Activated CD4-positive, CD25-positive, alpha-beta regulatory T cell treated with anti-CD3 and anti-CD28 coated beads, Interleukin-2, amount 50 U/mL, for 72 hours (primary cell): ENCODE measurements at places on chromosomes 11 and 22.

DNA sequence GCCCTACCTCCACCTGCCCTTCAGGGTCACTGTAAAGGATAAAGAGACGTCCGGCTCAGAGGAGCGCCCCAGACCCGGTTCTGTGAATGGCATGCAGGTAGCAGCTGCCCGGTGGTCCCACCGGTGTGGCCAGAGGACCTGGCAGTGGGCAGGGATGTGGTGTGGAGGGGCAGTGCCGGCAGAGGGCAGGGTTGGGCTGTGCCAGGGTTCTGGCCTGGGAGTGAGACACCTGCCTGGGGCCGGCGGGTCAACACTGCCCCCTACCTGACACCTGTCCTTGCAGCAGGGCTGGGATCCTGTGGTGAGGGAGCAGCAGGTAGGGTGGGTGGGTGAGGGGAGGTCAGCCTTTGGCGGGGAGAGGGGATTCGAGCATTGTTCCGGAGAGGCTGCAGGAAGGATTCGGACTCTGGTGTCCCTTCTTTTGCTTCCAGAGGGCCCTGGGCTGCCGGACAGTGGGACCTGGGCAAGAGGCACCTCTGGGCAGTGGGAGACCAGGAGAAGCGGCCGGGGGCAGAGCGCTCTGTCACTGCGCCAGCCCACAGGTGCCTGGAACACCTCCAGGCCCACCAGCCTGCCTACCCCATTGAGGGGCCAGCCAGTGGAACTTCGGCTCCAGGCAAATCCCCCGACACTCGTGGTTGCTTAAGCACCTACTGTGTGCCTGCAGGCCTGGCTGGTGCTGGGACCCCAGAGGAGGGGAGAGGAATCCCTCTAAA lies 1.6 kb upstream of the PHLDA2 start:
- peak; percentile 59 for DNase-seq

DNA sequence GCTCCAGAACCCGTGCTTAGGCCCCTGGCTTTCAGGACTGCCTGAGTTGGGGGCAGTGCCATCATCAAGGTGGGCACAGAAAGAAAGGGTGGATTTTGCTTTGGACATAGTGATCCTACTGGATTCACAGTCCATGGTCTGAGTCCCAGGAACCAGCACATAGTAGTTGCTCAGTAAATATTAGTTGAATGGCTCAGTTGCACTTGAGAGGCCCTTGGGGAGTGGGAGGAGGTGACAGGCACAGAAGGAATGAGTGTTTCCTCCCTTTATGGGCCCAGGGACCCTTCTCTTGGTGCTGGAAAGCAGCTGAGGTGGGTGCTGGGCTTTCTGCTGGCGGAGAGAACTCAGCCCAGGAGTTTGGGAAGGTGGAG lies 16.6 kb downstream of the ARHGEF17 start:
- no peak for DNase-seq

DNA sequence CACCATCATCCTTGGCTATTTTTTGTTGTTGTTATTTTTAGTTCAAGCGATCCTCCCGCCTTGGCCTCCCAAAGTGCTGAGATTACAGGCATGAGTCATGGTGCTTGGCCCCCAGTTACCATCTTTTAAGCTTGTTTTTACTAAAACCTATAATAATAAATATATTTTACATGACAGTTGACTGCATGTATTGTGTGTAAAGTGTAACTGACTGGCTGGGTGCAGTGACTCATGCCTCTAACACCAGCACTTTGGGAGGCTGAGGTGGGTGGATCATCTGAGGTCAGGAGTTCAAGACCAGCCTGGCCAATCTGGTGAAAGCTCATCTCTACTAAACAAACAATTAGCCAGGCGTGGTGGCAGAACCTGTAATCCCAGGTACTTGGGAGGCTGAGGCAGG lies 386.2 kb downstream of the TENM4 start:
- DNase-seq: no peak

DNA sequence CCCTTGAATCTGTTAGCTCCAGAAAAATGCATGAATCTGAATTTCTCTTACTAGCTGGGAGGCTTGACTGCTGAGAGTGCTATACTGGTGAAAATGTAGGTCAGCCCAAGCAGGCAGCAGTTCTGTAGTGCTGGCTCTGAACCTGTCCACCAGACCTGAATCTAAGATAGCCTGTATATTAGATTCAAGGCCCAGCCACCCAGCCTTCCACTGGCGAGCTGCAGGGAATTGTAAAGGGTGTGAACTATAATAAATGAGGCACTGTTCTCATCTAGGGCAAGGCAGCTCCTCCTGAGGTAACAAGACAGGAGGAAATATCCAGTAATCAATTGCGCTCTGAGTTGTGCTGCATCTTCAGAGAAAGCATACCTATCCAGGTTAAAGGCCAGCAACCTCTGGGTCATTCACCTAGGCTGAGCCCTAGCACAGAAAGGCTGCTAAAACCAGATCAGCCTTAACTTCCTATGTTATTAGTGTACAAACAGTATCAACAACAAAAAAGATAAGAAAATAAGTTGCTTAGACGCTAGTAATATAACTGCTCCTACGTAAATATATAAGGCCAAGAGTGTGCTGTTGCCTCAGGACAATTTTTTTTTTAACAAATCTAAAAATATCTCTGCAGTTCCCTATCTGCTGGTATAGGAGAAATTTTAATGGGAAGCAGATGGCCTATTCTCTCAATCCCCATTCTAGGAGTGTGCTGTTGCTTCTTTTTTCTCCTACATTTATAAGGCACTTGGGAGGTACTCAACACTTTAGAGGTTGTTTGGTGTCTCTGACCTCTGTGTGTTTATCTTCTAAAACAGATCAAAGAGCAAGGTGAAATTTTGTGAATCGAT lies 63.0 kb downstream of the RELT start:
- no peak for DNase-seq

GRCh38 chr11:15761235-15761634 lies 595.1 kb downstream of the SOX6 start:
- DNase-seq: no peak

- no peak for DNase-seq
Observed at GRCh38 chr11:379205-380094, 10.2 kb downstream of the B4GALNT4 start.

GRCh38 chr22:23068096-23068831 lies 2.1 kb upstream of the GNAZ start:
- peak; percentile 20 for DNase-seq

GRCh38 chr11:72727521-72727920 lies 24.7 kb downstream of the ARAP1 start:
- DNase-seq: no peak

DNA sequence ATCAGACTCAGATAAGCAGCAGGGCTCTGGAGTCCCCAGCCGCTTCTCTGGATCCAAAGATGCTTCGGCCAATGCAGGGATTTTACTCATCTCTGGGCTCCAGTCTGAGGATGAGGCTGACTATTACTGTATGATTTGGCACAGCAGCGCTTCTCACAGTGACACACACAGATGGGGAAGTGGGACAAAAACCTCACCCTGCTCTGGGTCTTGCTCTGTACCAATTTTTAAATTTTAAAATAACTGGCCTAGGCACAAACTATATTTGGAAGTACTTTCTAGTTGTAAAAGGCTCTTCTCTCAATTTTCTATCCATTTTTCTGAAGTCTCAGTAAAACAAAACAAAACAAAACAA lies 131.7 kb downstream of the VPREB1 start:
- DNase-seq: no peak

- DNase-seq: no peak
Observed at GRCh38 chr11:43418197-43418596, 59.5 kb downstream of the TTC17 start.

GRCh38 chr22:37284805-37285355 lies 2.6 kb downstream of the CYTH4 start:
- DNase-seq: no peak

DNA sequence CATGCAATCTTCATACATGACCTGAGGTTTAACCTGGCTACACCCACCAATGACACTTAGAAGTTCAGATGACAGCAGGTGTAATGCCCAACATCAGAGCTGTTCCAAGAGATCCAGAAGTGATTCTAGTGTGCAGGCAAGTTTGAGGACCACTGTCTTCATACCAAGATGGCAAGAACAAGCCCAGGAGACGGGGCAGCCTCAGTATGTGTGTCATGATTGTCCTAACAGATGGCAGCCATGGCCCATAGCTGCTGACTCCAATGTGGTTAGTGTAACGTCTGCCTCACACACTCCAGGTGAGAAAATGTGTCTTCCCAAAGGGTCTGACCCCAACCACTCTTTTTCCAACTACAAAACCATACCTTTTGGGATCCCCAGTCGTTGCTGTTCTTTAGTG lies 97.3 kb downstream of the ETS1 start:
- no peak for DNase-seq

DNA sequence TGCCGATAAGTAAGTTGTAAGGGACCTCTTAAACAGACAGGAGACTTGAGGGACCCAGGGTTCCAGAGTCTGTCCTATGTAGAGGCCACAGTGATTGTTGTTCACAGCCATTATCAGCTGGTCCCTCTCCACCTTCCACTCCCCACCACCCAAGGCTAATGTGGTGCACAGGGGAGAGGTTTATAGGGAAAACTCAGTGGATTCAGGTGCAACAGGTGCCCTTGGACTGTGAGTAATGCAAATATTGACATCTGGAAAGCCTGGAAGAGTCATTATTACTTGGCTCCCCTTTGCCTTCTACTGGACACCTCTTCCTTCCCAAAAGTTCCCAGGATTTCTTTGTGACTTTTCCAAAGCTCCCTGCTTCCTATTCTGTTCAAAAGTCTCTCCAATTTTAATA lies 441.1 kb upstream of the CCDC90B start:
- DNase-seq: no peak

GRCh38 chr22:35219012-35219411 lies 38.3 kb upstream of the HMGXB4 start:
- DNase-seq: no peak

- DNase-seq: no peak
Observed at GRCh38 chr11:71940561-71941219, 11.8 kb downstream of the RNF121 start.

DNA sequence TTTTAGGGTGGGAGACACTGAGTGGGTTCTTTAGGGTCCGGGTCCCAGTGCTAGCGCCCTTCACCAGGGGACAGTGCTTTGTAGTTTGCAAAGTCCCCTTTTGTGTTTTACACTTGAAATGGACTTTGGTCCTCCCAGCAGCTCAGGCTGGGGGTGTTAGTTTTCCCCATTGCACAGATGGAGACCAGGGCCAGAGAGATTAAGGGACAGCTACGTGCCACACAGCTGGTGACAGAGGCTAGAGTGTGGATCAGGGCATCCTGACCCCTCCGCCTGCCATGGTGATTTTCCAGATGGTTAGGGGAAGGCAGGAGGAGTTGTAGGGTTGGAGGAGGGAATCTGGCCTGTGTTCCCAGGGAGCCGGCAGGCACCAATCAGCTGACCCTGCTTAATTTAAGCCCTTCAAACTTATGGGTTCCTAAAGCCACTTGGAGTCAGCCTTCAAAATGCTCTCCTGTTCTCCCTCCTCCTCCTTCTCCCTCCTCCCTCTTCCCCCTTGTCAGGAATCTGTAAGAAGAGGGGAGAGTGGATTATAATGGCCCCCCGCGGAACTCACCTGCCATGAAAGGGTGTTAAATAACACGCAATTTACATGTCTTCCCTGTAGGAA lies 22.5 kb upstream of the MPPED1 start:
- no peak for DNase-seq

GRCh38 chr11:41578421-41579051 lies 119.1 kb upstream of the LRRC4C start:
- DNase-seq: no peak

DNA sequence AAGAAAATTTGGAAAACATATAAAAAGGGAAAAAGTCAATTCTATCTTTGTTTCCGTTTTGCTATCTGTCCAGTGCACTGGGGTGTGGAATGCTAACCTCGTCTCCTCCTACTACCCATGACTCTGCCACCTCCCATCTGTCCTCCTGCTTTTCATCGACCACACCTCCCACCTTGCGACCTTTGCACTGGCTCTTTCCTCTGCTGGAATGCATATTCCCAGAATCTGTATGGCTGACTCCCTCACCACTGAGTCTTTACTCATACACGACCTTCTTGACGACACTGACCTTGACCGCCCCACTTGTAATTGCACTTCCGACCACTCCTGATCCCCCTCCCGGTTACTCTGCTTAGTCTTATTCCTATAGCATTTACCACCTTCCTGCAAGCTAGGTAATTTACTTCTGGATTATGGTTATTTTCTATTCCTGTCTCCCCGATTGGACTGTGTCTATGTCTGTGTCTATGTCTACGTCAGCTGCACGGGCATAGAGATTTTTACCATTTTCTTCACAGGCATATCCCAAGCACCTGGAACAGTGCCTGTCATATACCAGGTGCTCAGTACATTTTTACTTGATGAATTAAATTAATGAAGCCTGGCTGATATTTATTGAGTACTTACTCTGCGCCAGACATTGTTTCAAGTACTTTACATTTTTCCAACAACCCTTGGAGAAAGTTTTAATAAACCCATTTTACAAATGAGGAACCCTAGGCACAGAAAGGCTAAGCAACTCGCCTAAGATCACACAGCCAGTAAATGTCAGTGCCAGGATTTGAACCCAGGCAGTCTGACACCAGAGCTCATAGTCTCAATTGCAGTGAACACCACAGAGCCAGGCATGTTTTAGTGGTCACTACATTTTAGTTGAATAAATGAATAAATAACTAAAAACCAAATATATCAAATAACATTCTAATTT lies 89.3 kb upstream of the SLC22A12 start:
- DNase-seq: no peak

- DNase-seq: no peak
Observed at GRCh38 chr11:43493431-43493830, 134.7 kb downstream of the TTC17 start.

GRCh38 chr22:30000566-30000965 lies 79.7 kb upstream of the HORMAD2 start:
- DNase-seq: no peak

DNA sequence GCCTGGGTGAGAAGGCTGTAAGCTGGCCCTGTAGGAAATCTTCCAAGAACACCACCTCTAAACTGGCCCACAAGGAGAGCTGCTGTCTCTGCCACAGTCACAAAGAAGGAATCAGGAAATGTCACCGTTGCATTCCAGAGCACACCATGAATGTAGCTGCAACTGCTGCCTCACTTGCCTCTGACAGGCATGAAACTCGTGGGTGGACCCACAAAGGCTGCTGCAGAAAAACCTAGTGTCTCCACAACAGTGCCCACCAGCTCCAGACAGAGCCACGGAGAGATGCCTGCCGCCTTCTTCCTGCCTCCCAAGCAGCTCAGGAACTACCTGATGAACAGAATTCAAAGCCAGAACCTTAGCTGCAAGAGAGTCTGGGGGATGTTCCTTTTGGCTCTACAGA lies 10.5 kb downstream of the DNAJB13 start:
- DNase-seq: no peak

DNA sequence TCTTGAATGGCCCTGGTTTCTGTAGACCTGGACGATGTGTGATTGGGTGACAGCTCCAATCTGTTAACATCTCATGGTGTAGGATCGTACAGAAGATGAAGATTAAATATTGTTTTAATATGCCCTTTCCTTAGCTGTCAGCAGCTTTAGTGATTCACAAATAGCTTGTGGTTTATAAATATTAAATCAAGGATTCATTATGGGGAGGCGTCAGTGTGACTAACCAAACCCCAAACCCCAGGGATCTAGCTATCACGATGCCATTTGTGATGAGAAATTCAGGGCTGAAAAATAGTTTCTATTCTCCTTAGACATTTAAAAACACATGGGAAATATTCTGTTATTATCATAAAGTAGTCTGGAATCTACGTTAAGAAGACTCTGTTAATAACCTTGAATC lies 73.4 kb downstream of the NCAM1 start:
- no peak for DNase-seq
